ENCODE measurements at places on chromosomes 16 and 17. TPM values are rescaled to one million over a fixed set of nuclear protein-coding genes. Genes with fewer than 3 reads are reported as not detected.
A peak's percentile ranks its signal among the peaks of the same experiment; 100 is the strongest.

DNA sequence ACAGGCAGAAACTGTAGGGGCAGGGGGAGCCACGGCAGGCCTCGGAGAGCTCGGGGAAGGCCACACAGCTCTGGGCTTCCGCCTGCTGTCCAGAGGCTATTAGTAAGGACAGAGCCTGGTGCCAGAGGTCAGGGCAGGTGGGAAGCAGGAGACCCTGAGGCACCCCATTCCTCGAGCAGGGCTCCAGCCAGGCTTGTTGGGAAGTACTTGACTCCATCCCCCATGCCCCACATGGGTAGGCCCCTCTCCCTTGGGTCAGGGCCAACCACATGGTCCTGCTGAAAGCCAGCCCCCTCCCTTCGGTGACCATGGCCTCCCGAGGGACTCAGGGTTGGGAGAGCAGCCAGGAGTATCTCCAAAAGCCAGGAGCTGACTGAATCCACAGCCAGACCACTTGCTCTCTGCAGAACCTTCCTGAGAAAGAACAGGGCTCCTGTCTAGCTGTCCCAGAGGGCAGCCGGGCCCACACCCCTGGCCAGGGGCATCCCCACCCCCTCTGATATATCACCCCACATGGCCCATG, 17.4 kb upstream of the MPRIP start:
- no peak for DNase-seq

- DNase-seq = no peak
These were observed 15.8 kb downstream of the MEOX1 start for GRCh38 chr17:43645765-43646481.

- peak; percentile 54 for DNase-seq
These were observed 16.6 kb upstream of the INPP5K start for GRCh38 chr17:1532836-1533602.

Gene OTOP2
- total RNA-seq = not detected

GRCh38 chr17:81258292-81258691, 19.2 kb downstream of the NDUFAF8 start:
- DNase-seq = no peak

Data from activated CD4-positive, alpha-beta memory T cell treated with anti-CD3 and anti-CD28 coated beads, Interleukin-2, amount 10 ng/mL, durations not matched to agents 7 days and 5 days (primary cell).